ENCODE measurements at places on chromosomes 7 and 10. TPM values are rescaled to one million over a fixed set of nuclear protein-coding genes. Genes with fewer than 3 reads are reported as not detected.

Gene MRLN
- total RNA-seq, result 0.35 TPM

Gene OR13A1
- 0.10 TPM for total RNA-seq

Gene SEMA3E
- not detected for total RNA-seq

Gene CYP2C18
- not detected for total RNA-seq

Gene SEC31B
- total RNA-seq, result 70.3 TPM

Gene CALCR
- not detected for total RNA-seq
